ENCODE measurements at places on chromosomes 5 and 9.

DNA sequence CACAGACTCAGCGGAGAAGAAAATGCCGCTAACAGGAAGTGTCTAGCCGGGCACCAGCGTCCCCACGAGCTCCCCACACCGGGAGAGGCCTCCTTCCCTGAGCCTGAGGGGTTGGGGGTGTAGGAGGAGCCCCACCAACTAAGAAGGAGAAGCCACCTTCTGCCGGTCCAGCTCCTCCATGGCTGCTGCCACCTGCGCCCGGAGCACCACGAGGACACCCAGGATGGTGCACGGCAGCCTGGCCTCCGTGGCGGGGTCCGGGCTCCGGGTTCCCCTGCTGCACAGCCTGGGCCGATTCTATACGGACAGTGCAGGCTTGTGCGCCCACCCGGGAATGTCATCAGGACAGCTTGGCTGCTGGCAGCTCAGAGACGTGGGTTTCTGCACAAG, 297 bp downstream of the LCN8 start:
- no peak for DNase-seq

- no peak for DNase-seq
These were observed 32.5 kb upstream of the ERBIN start for GRCh38 chr5:65893749-65894430.

DNA sequence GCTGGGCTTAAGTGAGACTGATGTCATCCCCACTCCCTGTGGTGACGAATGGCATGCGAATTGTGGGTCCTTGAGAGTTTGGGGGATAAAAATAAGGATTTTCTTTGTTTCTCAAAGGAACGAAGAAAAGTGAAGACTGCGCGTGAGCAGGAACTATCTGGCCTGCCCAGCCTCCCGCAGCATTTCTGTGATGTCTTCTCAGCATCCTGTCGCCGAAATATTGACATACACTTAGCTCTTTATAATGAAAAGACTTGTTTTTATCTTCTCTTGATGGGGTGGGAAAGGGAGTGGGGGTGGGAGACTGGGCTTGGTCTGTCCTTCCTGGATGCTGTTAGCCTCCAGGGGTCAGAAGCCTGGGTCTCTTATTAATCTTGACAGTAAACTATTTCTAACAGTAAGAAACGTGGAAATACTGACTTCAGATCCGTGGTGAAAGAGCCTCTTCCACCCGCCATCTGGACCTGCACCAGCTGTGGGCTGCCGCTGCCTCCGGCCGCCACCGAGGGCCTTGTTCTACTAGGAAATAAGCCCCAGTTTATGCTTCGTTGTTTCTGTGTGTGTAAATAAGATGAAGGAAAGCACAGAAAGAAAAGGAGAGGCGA, 239.6 kb downstream of the FANCC start:
- DNase-seq = no peak

DNA sequence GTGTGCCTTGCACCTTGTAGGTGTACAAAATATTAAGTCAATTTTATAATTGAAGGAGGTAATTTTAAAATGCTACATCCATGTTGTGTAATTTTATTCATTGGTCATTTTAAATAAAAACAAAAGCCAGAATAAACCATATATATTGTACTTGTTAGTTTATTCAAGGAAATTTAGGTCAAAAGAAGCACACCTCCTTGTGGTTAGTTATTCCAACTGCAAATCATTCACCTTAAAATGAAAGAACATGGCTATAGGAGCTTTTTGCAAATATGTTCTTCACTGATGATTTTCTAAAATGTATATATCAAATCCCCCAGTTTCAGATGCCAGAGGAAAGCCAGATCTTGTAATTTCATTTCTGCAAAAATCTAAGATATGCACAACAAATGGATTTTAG, 5.4 kb upstream of the MOCS2 start:
- no peak for DNase-seq

GRCh38 chr5:167208911-167209310, 1082.5 kb upstream of the WWC1 start:
- DNase-seq = no peak

- DNase-seq = no peak
These were observed 1075.9 kb downstream of the NR2F1-AS1 start for GRCh38 chr5:92505145-92505544.

DNA sequence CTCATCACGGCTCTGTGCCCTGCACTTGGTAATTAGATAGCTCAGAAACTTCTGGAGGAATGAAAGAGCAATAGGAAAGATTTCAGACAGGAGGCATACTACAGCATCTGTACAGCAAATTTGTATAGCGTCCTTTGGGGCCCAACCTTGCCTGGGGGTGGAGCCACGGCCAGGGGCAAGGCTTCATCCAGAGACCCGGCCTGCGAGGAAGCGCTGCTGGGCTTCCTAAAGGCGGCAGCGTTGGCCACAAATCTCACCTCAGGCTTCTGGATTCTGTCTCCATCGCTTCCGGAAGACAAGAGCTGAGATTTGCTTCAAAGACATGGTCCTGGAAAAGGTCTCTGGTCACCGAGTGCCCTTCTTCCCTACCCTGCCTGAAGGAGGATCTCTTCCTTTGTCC, 12.2 kb upstream of the SPATA31D1 start:
- no peak for DNase-seq

DNA sequence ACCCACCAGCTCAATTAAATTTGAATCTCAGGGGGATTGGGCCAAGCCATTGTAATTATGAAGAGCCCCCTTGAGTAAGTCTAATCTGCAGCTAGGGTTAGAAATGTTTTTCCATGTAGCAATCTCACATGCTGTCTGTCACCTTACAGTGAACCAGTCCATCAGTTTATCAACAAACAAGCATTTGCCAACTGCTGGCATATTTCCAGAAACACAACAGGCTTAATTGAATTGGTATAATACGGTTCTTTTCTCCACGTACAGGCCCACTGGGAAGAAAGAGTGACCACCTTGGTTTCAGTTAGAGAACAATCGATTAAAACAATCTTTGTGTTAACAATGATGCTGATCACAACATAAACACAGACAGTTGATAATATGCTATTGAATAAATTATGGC, 67.4 kb downstream of the NSUN2 start:
- no peak for DNase-seq

DNA sequence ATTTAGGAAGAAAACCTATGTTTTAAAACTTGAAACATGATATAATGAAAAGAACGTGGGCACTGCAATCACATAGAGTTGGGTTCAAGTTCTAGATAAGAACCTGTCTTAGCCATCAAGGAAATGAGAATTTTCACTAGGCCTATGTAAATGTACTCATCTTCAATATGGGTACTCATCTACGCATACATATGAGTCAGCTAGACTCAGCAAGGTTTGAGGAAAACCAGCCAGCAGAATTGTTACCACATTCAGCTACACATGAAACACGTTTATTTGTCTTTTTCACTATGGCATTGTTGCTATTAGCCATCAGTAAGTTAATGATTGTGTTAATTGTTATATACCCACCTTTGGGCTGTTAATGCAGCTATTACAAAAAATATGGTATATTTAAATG, 146.3 kb downstream of the CHSY3 start:
- DNase-seq = no peak

- peak; percentile 57 for DNase-seq
These were observed 30.3 kb downstream of the FAM240B start for GRCh38 chr9:38689678-38690077.

DNA sequence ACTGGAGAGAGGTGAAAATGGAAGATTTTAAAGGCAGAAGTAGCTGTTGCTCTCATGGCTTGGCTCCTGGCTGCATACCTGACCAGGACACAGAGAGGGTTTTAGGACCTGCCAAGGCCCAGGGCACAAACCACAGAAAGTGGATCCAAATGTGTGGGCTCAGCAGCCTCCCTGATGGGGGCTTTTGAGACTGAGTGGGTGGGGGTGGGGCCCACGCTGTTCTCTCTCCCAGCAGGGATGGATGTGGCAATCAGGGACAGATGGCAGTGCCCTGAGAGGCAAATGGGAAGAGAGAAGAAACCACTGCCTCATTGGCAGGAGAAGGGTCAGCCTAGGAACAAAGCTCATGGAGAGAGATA, 34.9 kb upstream of the TIFAB start:
- DNase-seq = no peak

- peak; percentile 80 for DNase-seq
These were observed 67.1 kb downstream of the KLF4 start for GRCh38 chr9:107422189-107423185.

GRCh38 chr9:19615036-19615624, 173.7 kb downstream of the SLC24A2 start:
- DNase-seq = no peak

GRCh38 chr5:82793808-82794419, 283.3 kb downstream of the TMEM167A start:
- no peak for DNase-seq

DNA sequence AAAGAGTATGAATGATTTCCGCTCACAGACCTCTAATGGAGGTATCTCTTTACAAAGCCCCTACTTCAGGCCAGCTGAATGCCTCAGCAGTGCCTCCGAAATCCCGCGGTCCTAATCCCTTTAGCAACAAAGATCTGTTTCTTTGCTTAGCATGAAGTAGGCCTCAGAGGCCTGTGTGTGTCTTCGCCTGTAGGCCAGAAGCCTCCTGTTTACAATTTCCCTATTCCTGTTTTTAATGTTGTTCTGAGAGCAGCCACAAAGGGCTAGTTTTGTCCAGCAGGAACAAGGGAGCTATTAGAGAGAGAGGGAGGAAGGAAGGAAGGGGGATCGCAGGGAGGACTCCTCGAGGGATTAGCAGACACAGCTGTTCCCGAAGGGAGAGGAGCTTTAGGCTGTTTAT, 166.4 kb upstream of the SPRY4 start:
- DNase-seq = no peak

GRCh38 chr5:132791026-132791425, 14.0 kb upstream of the SEPTIN8 start:
- DNase-seq = no peak

DNA sequence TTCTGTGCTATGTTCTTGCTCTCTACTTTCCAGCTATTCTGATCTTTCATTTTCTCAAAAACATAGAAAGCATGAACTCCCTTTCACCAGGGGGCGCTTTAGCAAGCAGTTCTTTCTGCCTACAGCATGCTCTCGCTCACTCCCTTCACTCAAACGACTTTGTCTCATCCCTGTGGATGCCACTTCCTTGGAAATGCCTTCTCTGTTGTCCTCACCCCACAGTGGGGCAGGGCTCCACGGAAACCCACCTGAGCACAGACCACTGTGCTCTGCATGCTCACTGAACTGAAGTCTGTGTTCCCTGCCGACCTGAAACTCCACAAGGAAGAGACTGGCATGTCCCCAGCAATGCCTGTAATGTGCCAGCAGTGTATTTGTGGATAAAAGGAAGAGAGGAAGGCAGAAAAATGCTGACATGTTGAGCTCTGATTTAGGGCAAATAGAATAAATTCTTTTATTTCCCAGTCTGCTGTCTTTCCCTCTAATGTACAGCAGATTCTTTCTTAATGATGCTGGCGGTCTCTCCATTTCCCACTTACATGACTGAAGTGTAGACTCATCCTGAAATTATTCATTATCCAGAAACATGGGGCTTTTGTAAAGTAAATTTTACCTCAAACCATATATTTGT, 4.9 kb upstream of the ROR2 start:
- DNase-seq = no peak

GRCh38 chr9:123310551-123311249, 42.3 kb upstream of the STRBP start:
- no peak for DNase-seq

GRCh38 chr5:157372472-157372822, 87.6 kb upstream of the NIPAL4 start:
- DNase-seq = no peak

- DNase-seq = no peak
These were observed 23.5 kb upstream of the FOXD1 start for GRCh38 chr5:73472116-73472515.

- no peak for DNase-seq
These were observed 28.2 kb downstream of the AQP7 start for GRCh38 chr9:33374190-33374589.

DNA sequence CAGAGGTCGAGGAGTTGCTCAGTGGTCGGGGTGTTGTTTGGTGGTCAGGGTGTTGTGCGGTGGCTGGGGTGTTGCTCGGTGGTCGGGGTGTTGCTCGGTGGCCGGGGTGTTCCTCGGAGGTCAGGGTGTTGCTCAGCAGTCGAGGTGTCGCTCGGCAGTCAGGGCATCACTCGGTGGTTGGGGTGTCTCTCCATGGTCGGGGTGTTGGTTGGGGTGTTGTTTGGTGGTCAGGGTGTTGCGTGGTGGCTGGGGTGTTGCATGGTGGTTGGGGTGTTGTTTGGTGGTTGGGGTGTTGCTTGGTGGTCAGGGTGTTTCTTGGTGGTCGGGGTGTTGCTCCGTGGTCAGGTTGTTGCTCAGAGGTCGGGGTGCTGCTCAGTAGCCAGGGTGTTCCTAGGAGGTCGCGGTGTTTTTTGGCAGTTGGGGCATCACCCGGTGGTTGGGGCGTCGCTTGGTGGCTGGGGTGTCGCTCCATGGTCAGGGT, 11.0 kb upstream of the GPSM1 start:
- no peak for DNase-seq

- no peak for DNase-seq
These were observed 35.4 kb downstream of the KDM4C start for GRCh38 chr9:6793203-6793602.

GRCh38 chr5:34722183-34722582, 66.1 kb downstream of the RAI14 start:
- no peak for DNase-seq

DNA sequence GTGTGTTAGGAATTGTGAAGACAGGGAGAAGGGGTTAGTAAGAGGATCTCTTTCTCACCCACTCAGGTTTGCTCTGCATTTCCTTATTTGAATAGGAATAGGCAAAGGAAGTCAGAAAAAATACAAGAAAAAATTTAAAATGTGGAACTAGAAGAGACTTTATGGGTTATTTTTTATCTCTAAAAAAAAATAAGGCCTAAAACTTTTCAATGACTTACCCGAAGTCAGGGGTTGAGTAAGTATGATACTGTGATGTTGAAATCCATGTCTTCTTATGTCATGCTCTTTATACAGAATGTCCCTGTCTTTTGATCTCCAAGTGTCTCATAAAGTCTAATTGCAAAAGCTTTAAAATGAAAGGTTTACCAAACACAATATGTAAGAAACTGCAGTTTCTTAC, 148.3 kb upstream of the PIK3R1 start:
- no peak for DNase-seq

DNA sequence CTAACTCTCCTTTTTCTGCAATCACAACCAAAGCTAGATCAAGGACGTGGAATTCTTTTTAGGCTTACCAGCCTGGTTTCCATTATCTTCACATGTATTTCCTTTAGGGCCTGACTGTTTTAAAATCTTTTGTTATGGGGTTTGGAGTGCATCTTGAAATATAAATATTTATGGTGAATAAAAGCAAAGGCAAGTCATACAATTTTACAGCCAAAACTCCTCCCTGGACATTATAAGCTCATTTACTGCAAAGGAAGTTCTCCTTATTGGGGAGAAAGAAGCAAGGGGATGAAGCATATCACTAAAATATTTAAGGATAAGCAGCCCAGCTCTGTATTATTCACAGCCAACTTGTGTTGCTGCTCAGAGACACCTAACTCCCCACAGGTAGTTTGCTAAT, 132.2 kb upstream of the TARS1 start:
- DNase-seq = no peak

DNA sequence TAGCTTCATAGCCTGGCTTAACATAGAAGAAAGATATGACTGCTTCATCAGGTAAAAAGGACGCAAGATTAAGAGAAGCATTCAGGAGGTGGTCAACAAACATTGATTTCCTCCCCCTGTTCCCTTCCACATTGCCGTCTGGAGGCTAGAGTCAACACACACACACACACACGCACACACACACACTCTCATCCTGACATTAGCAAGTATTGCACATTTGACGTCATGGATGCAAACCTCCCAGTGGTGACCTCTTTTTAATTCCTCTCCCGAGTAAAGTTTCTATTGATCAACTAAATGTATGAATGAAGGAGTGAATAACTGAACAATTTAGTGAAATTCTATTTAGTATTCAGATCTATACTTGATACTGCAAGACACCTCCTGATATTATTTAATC, 332.8 kb downstream of the ELAVL2 start:
- no peak for DNase-seq

- no peak for DNase-seq
These were observed 229.8 kb downstream of the BNC2 start for GRCh38 chr9:16640649-16641048.
